Activated CD4-positive, alpha-beta T cell treated with anti-CD3 and anti-CD28 coated beads, Interleukin-2, amount 50 U/mL, for 48 hours (primary cell): ENCODE measurements at places on chromosomes 11 and 22.

DNA sequence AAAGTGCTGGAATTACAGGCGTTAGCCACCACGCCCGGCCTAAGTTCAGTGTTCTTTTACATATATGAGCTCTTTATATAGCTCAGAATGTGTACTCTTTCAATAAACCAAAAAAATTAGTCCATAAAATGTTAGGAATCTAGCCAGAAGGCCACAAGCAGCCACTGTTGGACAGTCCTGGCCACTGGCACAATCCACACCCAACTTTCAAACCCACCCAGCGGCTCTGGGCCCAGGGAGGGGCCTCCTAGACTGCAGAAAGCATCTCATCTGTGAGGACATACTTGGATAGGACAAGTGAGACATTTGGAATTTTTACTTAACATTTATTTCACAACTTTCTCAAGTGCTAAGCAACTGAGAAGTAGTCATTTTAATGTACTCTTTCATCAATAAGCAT lies 6.4 kb downstream of the PACSIN2 start:
- DNase-seq: no peak

GRCh38 chr11:63557570-63557969 lies 5.6 kb downstream of the PLAAT2 start:
- DNase-seq: no peak

DNA sequence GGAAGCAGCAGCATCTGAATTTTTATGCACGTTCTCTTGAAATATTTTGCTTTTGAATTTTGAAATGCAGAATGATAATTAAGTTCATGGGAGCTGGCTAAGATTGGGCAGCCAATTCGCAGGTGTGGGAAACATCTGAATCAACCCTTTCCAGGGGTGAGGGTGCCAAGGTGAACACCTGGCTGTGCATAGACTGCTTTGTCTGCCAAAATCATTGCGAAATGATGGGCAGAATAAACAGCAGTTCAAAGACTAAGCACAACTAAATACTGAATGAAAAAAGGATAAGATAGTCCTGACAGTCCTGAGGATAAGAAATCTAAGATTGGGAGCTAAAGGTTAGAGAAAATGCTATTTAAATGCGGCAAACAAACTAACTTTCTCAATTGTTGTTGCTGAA lies 813.3 kb upstream of the RAG2 start:
- no peak for DNase-seq

- no peak for DNase-seq
Observed at GRCh38 chr22:49236541-49237075, 591.1 kb downstream of the BRD1 start.

DNA sequence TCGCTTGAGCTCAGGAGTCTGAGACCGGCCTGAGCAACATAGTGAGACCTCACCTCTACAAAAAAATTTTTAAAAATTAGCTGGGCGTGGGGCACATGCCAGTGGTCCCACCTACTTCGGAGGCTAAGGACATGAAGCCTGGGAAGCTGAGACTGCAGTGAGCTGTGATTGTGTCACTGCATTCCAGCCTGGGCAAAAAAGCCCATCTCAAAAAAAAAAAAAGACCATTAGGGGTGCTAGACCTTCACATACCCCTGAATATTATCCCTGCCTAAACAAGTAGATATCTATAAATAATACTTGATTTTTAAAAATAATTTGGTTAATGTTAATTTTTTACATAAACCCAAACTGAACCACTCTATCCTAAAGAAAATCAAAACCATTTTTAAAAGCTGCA lies 24.2 kb downstream of the NUP98 start:
- DNase-seq: no peak

DNA sequence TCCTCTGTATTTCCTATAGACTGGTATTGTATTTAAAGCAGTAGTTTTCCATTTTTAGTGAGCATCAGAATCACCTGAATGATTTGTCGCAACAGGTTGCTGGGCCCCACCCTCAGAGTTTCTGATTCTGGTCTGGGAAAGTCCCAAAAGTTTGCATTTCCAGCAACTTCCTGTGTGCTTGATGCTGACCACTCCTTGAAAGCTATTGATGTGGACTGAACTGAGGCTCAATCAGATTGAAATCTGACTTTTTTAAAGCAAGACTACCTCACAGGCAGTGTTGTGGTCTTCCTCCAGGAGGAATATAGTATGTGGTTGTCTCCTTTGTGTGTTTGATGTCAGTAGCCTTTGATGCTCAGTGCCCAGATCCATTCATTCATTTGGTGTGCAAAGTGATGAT lies 17.2 kb upstream of the MPZL2 start:
- peak; percentile 33 for DNase-seq

GRCh38 chr11:22431106-22431505 lies 92.9 kb downstream of the SLC17A6 start:
- DNase-seq: no peak

GRCh38 chr11:74020539-74020938 lies 11.7 kb upstream of the UCP3 start:
- DNase-seq: no peak

DNA sequence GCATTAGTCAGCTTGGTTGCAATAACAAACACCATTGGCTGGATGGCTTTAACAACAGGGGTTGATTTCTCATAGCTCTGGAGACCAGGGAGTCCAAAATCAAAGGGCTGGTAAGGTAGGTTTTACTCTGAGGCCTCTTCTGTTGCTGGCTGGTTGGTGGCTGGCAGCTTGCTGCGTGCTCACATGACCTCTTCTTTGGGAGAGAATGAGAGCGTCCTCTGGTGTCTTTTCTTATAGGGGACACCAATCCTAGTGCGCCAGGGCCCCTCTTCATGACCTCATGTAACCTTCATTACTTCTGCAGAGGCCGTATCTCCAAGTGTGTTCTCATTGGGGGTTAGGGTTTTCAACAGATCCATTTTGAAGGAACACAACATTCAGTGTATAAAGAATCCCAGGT lies 1308.3 kb downstream of the TBC1D22A start:
- DNase-seq: no peak

- DNase-seq: no peak
Observed at GRCh38 chr22:36017651-36018091, 11.0 kb downstream of the RBFOX2 start.

DNA sequence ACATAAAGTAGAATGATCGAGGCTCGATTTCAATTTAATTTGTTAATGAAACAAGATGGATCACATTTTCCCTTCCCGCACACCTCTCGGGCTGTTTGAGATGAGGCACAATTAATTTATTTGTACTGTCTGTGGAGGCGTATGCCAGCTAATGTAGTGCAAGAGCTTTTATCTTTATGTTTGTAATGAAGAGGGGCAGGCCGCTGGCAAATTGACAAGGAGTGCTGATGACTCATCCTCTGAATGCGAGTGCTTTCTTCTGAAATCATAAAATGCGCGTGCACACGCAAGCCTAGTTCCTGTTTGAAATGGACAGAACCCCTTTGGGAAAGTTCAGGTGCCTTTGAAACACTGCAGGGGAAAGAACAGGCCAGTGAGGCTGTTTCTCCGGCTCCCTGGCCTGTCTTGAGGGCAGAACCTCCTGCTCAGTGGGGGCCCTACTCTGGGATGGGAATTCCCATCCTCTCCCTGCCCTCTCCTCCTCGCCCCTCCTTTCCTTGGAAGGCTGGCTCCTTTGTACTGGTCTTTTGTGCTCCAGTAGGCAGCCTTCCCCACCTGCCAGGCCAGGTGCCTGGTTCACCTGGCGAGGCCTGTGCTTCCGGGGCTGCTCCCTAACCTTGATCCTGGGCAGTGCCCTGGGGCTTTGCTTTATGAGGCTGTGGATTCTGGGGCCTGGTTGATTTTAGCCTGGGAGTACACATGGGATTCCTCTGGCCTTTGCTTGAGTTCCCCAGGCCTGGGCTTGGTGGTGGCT lies 50.3 kb downstream of the TEAD1 start:
- no peak for DNase-seq

- DNase-seq: peak; percentile 61
Observed at GRCh38 chr11:304915-305843, 2.4 kb upstream of the IFITM2 start.

DNA sequence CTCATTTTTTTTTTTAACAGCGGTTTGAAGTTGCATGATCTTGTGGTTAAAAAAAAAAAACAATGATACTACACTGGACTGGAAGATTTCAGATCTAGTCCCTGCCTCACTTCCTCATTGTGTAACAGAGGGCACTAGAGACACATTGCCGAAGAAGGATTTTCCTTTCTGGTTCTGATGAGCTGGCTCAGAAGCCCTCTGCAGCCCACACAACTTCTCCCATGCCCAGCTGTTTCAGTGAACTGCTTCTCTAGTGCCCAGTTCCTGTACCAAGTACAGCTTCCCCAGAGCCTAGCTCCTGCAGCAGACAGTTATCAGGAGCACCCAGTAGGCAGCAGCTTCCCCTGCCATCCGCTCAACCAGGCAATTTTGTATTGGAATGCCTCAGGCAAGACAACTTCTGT lies 29.5 kb upstream of the ANO5 start:
- DNase-seq: no peak

DNA sequence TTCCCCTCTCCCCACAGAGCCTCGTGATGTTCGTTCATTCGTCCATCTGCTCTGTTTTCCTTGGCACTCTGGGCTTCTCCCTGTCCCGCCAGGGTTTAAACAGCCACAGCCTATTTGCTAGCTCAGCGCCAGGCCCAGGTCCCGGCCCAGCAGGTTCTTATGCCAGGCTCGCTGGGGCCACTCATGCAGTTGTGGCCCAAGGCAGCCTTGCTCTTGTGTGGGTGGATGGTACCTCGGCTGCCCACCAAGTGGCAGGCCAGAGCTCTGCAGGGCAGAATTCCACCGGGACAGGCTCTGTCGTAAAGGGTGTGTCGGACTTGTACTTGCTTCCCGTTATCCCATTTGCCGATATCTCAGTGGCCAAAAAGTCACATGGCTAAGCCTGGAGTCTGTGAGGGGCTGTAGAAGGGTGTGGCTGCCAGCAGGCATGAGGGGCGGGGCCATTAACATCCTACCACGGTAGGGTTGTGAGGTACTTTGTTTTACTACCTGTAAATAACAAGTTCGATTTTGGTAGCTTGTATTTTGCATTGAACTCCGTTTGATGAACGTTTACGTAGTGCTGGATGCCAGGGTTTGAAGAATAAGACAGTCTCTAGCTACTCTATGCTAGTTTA lies 7.9 kb downstream of the FAM118A start:
- DNase-seq: no peak

DNA sequence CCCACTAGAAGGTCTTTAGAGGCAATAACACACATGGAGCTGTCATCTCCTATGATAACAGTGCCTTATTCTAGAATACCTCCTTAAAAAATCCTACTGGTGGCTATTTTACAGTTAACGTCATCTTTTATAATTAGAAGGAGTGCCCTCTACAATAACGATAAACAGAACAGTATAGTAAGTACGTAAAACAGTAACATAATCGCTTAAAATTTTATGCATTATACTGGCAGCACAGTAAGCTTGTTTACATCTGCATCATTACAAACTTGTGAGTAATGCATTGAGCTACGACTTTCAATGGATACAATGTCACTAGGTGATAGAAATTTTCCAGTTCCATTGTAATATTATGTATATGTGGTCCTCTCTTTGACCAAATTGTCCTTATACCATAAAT lies 24.3 kb upstream of the OR8D2 start:
- no peak for DNase-seq

- no peak for DNase-seq
Observed at GRCh38 chr11:35974882-35975589, 31.2 kb downstream of the LDLRAD3 start.

DNA sequence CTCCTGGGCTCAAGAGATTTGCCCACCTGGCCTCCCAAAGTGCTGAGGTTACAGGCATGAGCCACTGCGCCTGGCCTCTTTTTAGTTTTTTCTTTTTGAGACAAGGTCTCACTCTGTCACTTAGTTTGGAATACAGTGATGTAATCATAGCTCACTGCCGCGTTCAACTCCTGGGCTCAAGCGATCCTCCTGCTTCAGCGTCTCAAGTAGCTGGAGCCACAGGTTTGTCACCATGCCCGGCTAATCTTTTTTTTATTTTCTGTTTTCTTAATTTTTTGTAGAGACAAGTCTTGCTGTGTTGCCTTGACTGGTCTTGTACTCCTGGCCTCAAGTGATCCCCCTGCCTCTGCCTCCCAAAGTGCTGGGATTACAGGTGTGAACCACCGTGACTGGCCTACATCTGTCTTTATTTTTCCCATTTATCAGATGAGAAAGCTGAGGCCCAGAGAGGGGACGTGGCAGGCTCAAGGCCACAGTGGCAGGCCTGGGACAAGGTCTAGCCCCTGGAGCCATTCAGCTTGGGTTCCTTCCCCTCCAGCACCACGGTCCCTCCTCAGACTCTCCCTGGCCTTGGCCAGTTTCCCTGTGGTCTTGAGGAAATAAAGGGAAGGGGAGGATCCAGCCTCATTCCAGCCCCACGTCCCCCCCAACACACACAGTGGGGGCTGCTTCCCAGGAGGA lies 2.8 kb upstream of the KDELR3 start:
- DNase-seq: no peak

GRCh38 chr22:45473626-45474237 lies 29.0 kb upstream of the FBLN1 start:
- DNase-seq: no peak

GRCh38 chr11:36141196-36141953 lies 147.8 kb downstream of the COMMD9 start:
- DNase-seq: no peak

- DNase-seq: no peak
Observed at GRCh38 chr11:92082652-92083051, 142.0 kb upstream of the FAT3 start.

DNA sequence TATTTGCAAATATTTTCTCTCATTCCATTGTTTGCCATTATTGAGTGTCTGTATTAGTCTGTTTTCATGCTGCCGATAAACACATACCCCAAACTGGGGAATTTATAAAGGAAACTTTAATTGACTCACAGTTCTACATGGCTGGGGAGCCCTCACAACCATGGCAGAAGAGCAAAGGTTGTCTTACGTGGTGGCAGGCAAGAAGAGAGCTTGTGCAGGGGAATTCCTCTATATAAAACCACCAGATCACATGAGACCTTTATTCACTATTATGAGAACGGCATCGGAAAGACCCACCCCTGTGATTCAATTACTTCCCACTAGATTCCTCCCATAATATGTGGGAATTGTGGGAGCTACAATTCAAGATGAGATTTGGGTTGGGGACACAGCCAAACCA lies 10.2 kb downstream of the RASSF10 start:
- DNase-seq: no peak

DNA sequence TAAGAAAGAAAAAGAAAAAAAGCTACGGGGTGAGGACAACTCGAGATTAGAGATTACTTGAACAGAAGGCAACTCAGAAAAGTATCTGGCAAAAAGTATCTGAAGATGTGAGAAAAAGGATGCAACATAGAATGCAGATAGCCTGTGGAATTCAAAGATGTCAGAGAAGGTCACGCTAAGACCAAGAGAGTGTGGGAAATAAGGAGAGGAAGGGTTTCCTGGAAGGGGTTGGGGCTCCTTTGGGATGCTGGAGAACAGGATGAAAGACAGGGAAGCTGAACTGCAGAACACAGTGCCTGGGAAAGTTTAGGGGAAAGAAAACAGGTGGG lies 1.2 kb downstream of the GUCY1A2 start:
- no peak for DNase-seq

- peak; percentile 87 for DNase-seq
Observed at GRCh38 chr11:112289588-112290492, 29.2 kb upstream of the PLET1 start.
